ENCODE measurements at places on chromosomes 3 and 15.

DNA sequence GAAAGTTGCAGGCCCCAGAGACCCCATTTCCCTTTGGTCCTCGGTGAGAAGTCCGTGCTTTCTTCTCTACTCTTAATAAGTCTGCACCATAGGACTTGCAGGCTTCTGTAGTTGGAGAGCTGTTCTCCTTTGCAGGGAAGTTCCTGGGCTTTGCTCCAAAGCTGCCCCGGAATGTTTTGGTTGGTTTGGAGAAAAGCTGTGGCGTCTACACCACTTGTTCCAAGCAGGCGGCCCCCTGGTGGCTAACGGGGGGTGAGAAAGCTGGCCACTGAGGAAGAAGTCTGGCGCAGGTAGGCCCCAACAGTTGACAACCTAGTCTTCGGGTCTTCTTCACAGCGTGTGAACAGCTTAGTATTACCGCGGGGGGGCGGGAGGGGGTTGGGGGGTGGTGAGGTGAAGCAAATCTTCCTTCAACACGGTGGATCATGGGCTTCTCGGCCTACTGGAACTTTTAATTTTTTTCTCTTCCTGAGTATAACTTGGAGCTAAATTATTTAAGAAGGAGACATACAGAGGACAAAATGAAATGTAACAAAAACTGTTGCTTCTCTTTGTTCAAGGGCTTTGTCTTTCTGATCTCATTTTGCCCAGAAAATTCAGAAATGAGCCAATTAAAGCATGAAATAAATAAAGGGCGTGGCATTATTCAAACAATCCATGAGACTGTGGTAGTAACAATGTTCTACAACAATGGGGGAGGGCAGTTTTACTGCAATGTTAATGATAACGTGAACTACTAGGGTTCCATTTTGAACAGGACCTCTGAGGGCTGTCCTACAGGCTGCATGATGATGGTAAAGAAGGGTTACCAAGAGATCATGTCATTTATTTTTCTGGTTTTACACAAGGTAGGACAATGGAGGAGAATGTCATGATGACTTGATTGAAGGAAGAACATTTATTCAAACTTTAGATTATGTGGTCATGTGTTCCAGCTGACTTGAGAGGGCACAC, 2.2 kb upstream of the THRB start:
- peak; percentile 36 for DNase-seq

DNA sequence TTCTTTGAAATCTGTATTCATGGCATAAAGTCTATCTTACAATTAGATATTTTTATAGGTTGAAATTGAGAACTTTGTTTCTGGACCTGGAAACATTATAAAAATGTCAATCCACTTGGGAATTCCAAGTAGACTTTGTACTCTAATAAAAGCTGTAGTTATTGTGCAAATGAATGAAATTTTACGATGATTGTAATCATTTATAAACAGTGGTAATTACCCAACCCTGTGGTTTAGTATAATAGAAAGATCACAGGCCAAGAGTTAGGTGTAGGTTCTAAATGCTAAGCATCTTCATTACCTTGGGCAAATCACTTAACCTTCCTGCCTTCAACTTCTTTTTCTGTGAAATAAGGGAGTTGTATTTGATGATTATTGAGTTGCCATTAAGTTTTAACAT, 13.2 kb upstream of the SLC7A14 start:
- no peak for DNase-seq

- no peak for DNase-seq
Measured at GRCh38 chr3:114449271-114450007, 155.6 kb downstream of the TIGIT start.

GRCh38 chr15:65887565-65887964, 18.3 kb downstream of the RAB11A start:
- no peak for DNase-seq

GRCh38 chr3:55160241-55160983, 232.6 kb upstream of the LRTM1 start:
- DNase-seq, result peak; percentile 19

DNA sequence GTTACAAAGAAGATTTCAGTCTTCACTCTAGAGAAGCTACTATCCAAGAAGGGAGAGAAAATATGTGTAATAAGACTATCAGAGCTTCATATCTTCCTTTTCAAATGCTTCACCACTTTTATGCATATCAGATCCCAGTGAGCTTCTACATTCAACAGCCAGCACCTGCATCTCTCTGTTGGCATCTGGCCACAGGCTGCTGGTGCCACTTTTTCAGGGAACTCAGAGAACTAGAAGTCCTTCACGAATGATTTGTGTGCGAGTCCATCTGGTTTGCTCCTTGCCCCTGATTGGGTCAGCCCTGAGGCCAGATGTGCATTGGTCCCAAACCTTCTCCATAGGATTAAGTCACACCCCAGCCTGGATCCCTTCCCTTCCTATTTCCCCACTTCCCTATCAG, 22.1 kb downstream of the SNTN start:
- no peak for DNase-seq

DNA sequence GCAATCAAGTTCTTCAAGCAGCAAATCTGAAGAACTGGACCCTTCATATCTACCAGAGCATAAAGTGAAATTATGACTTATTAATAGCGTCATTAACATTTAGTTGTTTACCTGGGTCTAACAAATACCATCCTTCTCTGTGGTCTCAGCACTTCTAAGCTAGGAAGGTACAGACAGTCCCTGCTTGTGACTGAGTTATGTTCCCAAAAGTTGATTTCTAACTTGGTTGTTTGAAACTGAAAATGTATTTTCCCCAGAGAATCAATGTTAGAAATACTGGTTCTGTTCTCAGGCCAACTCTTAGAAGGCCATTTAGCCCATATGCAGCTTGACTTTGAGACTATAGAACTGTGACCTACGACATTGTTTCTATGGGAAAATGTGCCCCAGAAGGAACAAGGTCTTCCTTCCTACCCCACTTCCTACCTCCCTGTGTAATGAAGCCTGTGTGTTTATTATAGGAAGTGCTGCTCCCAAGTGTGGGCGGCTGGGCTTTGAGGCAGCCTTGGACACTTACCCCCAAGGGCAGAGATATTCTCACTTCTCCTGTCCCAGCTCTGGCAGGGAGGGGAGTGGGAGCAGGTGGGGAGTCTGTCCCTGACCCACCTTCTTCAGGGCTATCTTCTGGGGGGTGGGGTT, 12.2 kb upstream of the MAPK6 start:
- DNase-seq, result no peak

- DNase-seq, result no peak
Measured at GRCh38 chr3:152458376-152459117, 189.8 kb downstream of the MBNL1 start.

- DNase-seq, result peak; percentile 79
Measured at GRCh38 chr15:84588053-84588874, 12.5 kb upstream of the ZSCAN2 start.

DNA sequence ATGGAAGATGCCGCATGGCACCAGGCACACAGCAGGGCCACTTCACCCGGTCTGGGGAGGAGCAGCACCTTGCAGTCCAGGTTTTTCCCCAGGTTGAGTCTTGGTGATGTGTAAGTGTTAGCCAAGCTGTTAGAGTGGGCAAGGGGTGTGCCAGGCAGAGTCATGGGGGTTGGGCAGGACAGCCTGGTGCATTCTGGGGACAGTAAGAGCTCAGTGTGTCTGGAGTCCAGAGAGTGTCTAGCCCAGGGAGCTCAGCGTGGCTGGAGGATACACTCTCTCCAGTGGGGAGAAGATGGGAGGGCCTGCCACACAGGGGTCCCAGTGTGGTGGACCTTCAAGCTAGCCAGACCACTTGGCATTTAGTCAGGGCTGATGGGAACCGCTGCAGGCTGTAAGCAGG, 87.4 kb downstream of the AAGAB start:
- DNase-seq, result no peak

- no peak for DNase-seq
Measured at GRCh38 chr15:77784361-77785292, 151.9 kb upstream of the LINGO1 start.

DNA sequence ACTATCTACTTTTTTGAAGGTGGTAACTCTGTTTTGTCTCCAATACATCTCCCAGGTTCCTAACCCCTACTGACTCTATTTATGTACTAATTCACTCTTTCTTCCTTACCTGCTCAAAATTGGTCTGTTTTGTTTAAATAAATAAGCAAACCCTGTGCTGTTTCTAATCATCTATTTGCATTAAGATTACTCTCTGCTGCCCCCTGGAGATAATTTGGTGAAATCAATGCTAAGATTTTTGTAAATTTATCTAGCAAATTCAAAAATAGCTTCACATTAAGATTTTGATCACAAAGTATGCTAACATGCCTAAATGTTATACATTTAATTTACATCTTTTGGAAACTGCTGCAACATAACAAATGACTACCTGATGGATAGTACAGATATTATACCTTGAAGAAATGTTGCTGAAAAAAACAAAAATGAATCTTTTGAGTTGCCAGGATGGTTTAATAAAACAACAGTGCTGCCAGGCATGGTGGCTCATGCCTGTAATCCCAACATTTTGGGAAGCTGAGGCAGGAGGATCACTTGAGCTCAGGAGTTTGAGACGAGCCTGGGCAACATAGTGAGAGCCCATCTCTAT, 4.4 kb upstream of the CD200R1 start:
- no peak for DNase-seq

DNA sequence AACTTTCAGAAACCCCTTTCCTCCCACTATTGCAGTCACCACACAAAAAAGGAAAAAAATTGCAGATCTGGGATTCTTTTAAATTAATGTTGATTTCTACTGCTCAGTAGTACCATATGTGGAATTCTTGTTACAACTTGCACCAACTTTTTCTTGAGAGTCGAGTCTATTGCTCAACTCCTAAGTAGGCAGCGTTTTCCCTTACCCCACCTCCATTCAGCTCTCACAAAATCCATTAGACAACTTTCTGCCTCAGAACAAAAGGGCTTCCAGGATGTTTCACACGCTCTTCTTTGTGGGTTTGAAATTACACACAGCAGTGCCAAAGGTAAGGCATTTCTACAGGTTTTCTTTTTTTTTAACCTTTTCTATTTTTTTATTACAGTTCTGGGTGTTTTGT, 179.5 kb downstream of the ANXA2 start:
- no peak for DNase-seq

- no peak for DNase-seq
Measured at GRCh38 chr15:81255315-81255957, 58.8 kb downstream of the IL16 start.

DNA sequence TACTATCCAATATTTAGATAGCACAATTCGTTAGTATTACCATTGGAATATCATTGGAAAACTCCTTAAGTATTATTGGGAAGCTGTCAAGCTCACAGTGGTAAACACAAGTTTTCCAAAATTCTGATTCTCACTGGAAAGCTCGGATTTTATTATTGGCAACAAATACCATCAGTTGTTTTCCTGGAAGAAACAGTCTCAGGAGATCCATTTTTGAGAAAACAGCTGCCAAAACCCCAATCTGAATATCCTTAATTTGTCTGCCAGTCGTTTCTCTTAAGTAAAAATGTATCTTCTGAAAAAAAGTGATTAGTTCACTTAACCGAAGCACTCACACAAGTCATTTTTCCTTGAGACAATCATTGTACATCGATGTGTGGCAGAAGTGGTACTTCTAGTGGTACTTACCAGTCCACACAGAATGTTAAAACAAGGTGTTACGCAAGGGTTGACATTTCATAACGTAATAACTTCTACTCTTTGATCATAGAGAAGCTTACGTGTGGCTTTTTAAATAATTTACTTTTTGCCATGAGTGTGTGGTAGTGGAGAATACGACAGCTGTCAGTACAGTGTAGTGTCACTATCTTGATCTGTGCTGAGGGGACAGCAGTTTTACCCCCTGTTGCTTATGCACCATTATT, 74.9 kb downstream of the FAM43A start:
- DNase-seq, result no peak

- DNase-seq, result no peak
Measured at GRCh38 chr3:32428092-32429068, 36.7 kb downstream of the CMTM7 start.

DNA sequence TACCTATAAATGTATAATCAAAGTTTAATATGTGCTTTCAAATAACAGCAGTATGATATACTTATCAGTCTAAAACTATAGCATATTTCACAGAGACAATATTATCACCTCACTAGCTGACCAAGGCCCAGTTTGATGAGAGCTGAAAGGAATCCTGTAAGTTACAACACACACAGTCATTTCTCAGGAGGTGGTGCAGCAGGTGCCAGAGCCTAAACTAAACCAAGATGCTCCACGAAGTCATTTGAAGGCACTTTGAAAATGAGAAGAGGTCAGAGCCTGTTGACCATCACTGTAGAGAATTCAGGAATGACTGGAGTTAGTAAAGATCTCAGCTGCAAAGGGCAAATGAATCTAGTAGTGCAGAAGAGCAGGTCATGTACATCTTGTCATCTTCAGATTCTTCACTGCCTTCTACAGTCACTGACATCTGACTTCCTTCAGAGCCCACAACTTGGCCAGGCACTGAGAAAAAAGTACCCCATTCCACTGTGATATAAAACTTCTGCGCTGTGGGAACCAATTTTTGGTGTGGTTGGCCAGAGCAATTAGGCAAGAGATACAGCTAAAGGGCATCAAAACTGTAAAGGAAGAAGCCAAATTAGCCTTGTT, 7.9 kb downstream of the GBE1 start:
- DNase-seq, result no peak

- no peak for DNase-seq
Measured at GRCh38 chr15:39172380-39173281, 408.2 kb upstream of the THBS1 start.

DNA sequence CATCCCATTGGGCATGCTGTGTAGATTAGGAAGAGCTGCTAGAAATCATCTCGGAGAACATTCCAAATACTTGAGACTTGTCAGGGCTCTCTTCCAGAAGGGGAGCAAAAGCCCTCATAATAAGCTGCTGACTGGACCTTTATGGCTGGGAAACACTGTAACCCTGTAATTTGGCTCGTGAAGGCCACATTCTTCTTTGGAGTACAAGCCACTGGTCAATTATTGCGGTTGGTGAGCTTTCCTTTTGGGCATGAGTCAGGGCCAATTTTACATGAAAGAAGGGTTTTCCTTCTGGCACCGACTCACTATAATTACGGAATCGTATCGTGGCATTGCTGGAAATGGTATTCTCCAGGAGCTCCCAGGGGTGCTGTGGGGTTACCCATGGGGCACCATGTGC, 434.5 kb upstream of the RGMA start:
- DNase-seq, result no peak

GRCh38 chr15:42279234-42279723, 6.0 kb upstream of the TMEM87A start:
- no peak for DNase-seq

GRCh38 chr3:119294696-119295671, 801 bp downstream of the ARHGAP31 start:
- peak; percentile 53 for DNase-seq

- peak; percentile 58 for DNase-seq
Measured at GRCh38 chr3:54026543-54026942, 95.8 kb upstream of the CACNA2D3 start.

DNA sequence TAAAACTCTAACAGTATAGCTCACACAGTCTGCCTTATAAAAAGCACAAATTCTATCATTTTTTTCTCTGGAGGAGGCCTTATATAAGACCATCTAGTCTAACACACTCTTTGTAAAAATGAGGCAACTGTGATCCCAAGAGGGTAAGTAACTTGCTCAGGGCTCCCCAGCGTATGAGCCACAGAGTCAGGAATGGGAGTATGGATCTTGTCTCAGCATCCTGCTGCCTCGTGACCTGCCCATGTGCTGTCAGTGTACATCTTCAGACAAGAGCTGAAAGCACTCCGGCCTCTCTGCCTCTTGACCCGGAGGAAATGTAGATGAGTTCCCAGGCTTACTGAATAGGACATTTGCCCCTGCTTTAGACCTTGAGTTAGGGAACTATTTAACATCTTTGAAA, 28.4 kb upstream of the MEF2A start:
- no peak for DNase-seq

GRCh38 chr15:98994892-98995291, 12.7 kb downstream of the PGPEP1L start:
- DNase-seq, result no peak

Data from hindlimb muscle (tissue), 1 donor.